ENCODE measurements at places on chromosomes 2 and 18.

DNA sequence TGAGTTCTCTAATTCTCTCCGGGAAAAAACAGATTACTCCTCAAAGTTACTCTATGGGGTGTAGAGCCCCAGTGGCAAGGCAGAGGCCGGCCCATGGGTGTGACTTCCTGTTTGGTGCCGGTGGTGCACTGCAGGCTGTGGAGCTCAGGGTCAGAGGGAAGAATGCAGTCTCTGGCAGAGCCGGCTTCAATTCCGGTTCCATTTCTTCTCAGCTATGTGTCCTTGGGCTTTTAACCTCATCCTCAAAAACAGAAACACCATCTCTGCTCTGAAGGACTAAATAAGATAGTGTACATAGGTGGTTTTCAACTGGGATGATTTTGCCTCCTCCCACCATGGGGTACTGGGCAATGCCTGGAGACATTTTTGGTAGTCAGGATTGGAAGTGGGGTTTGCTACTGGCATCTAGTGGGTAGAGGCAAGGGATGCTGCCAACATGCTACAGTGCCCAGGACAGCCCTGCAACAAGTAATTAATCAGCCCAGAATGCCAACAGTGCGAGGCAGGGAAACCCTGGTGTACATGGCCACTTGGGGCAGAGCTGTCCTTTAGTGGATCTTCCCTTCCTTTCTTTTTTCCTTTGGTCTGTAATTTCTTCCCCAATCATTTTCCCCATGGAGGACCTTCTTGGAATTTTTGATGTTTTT is 81.2 kb downstream of the INSIG2 start:
- no peak for DNase-seq

GRCh38 chr18:76495006-76495370 is at the start of gene ZNF516:
Gene ZNF516, minus strand, starts transcription at chr18:76495242. Its CDS starts 52,188 bp downstream, at chr18:76443054.
- DNase-seq = no peak

DNA sequence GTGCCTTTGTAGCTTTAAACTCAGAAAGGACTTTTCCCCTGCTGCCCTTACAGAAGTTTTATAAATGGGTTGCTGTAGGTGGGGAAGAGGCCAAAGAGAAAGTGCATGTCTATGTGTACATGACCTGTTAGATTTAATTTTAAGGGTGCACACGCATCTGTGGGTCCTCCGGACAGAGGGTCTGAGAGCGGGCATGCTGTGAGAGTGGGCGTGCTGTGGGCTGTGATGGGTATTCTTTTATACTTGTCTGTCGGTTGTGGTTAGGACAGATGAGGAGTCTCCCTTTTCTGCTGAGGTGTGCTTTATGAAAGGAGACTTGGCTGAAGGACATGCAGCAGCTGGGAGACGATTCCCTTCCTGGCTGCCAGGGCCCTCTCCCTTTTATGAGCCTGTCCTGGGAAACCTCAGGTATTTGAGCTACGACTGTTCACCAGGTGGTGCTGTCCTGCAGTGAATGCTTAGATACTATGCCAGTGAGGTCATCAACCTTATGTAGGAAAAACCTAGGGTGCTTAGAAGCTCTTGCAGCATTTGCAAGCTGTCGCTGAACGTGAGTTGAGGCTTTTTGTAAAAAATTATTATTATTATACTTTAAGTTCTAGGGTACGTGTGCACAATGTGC is 67.5 kb downstream of the TANC1 start:
- DNase-seq = no peak

- DNase-seq = no peak
These were observed 2.9 kb downstream of the CTDP1 start for GRCh38 chr18:79682481-79682880.

GRCh38 chr18:45044787-45045186 is 364.1 kb downstream of the SETBP1 start:
- no peak for DNase-seq

DNA sequence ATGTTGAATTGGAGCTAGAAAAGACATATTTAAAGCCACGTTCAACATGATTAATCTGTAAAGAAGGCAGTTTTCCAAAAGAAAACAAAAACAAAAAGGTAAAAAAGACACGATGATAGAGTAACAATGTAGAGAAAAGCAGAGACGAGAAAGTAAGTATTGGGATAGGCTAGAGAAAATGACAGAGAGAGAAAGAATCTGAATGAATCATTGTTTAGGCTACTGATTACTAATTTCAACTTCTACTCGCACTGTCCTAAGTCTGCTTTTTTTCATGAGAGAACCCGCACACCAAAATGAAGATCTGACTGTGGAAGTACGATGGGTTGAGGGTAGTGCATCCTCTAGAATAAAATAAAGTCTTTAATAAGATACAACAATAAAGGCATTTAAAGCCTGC is 1599.2 kb upstream of the TMEFF2 start:
- no peak for DNase-seq

- DNase-seq = no peak
These were observed 7.8 kb downstream of the RAB11FIP5 start for GRCh38 chr2:73104933-73105332.

DNA sequence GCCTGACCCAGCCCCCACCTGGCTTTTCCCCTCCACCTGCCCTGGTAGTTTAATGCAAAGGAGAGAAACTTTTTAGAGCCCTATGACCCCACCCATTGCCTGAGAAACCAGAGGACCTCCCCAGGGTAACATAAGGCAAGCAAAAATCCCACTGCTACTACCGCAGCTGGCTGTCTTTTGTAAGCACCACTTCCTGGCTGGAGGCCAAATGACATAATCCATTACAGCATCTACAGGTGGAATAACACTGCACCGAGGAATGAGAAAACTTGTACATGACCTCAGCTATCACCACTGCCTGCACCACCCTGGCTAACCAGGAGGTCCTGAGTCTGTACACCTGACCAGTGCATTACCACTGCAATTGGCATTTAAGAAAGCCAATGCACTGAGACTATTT is 149.6 kb upstream of the GALNT5 start:
- DNase-seq = no peak

- DNase-seq = no peak
These were observed 102.8 kb upstream of the CYP1B1 start for GRCh38 chr2:38178556-38179419.

GRCh38 chr2:48175254-48175653 is 269.0 kb upstream of the FBXO11 start:
- DNase-seq = no peak

DNA sequence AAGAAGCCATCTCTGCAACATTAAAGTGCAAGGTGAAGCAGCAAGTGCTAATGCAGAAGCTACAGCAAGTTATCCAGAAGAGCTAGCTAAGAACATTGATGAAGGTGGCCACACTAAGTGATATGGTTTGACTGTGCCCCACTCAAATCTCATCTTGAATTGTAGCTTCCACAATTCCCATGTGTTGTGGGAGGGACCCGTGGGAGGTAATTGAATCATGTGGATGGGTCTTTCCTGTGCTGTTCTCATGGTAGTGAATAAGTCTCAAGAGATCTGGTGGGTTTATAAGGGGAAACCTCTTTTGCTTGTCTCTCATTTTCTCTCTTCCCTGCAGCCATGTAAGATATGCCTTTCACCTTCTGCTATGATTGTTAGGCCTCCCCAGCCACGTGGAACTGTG is 11.4 kb downstream of the RDH14 start:
- DNase-seq = no peak

DNA sequence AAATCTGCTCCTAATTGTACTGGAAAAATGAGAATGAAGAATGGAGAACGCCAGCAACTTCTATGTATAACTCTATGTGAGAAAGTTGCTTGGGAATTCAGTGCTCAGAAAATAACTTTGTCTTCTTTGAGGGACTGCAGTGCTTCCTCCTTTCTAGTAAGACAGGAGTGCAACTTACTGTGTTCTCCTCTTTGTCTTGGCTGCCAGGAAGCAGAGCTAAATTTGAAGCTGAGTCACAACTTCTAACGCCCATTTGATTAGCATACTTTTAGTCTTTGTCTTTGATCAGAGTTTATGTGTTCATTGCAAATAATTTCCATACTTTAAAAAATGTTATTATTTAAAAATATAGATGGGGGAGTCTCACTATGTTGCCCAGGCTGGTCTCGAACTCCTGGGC is 6.6 kb downstream of the ARHGAP25 start:
- no peak for DNase-seq

GRCh38 chr2:203805486-203805838 is 62.1 kb upstream of the CTLA4 start:
- no peak for DNase-seq

GRCh38 chr18:44895176-44895798 is 214.6 kb downstream of the SETBP1 start:
- no peak for DNase-seq

DNA sequence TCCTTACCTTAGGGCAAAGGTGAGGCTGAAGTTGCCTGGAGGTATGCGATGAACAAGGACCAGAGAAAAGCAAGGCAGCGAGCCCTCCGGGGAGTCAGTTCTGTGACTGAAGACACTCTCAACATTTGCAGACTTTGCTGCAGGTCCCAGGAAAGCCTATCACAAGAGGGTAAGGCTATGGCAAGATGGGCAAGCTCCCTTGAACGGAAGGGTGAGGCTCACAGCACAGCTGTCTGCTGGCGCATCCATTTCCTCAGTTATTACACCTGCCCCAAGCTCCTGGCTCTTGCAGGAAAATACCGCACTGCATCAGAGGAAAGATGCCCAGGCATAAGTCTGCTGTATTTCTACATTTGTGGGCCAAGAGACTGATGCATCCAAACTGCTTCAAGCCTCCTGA is 141.4 kb downstream of the BCL11A start:
- DNase-seq = no peak

- DNase-seq = no peak
These were observed 372.7 kb upstream of the ID2 start for GRCh38 chr2:8309131-8309530.

GRCh38 chr2:18790509-18791171 is 201.3 kb upstream of the NT5C1B start:
- DNase-seq = no peak

GRCh38 chr2:241391892-241392665 is 36.0 kb downstream of the FARP2 start:
- DNase-seq = no peak

DNA sequence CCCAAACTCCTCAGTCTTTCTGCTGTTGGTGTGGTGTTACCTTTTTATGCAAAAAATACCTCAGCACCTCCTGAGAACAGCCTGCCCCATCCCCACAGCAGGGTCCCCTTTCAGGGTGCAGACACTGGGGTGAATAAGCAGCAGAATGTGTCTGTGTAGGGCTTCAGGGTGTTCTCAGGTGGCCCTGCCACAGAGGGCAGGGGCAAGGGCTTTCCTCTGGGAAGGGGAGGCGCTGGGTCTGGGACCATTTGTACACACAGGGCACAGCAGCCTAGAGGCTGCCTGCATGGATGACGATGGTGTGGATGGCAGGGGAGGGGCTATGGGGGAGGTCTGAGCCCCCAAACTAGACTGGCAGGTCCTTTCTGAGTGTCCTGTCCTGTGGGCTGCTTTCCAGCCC is 2.6 kb downstream of the HAAO start:
- DNase-seq = no peak

- DNase-seq = no peak
These were observed 480.2 kb upstream of the ACVR2A start for GRCh38 chr2:147364597-147364996.

DNA sequence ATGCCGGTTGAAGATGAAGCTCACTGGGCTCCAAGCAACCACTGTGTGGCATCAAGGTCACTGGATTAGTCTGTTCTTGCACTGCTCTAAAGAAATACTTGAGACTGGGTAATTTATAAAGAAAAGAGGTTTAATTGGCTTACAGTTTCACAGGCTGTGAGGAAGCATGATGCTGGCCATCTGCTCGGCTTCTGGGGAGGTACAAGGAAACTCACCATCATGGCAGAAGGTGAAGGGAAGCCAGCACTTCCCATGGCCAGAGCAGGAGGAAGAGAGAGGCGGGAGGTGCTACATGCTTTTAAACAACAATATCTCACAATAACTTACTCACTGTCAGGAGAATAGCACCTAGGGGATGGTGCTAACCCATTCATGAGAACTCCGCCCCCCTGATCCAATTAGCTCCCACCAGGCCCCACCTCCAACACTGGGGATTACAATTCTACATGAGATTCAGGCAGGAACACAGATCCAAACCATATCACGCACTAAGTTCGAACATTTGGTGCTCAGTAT is 109.7 kb upstream of the MGAT5 start:
- no peak for DNase-seq
